ENCODE measurements at places on chromosomes 12 and 14.

DNA sequence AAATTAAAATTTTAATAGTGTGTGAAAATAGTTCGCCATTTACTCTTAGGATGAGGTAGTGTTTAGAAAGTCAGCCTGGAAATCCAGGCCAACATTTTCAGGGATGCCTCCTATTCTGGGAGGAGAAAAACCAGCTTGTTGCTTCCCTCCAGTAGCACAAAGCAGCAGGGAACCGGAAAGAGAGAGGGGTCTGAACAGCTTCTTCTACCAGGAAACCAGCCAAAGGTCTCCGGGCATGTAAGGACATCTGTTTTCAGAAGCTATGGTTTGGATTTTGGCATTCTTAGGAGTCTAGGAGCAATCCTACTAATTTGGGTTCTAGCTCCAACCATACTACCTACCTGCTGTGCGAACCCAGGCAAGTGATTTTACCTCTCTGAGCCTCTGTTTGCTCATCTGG, 85.3 kb downstream of the DPF3 start:
- DNase-seq = no peak

GRCh38 chr12:3075315-3075714, 1.9 kb upstream of the TSPAN9 start:
- DNase-seq = no peak

DNA sequence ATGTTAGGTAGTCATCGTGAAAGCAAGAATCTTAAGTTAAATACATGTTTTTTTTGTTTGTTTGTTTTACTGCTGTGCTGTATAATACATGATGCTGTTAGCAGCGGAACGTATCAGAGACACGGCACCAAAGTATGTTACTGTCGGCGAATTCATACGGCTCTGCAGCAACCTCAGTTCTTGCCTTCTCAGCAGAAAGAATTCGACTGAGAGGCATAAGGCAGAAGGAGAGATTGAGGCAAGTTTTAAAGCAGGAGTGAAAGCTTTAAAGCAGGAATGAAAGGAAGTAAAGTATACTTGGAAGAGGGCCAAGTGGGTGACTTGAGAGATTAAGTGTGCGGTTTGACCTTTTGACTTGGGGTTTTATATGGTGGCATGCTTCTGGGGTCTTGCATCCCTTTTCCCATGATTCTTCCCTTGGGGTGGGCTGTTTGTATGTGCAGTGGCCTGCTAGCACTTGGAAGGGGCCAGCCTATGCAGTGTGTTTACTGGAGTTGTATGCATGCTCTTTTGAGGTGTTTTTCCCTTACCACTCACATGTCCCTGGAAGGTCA, 23.7 kb downstream of the LEMD3 start:
- DNase-seq = peak; percentile 73

DNA sequence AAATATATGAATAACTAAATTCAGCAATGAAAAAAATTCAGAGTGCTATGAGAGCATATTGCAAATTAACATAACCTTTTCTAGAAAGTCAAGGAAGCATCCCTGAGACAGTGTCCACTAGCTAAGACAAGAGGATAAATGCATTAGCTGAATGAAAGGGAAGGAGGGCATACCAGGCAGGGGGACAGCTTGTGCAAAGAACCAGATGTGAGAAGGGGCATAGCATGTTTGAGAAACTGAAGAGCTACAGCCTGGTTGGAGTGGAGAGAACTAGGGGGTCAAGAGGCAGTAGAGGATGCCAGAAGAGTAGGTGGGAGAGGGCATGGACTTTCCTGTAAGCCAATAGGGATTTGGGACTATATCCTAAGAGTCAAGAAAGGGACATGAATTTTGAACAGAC, 2.2 kb upstream of the GUCY2C start:
- DNase-seq = no peak

DNA sequence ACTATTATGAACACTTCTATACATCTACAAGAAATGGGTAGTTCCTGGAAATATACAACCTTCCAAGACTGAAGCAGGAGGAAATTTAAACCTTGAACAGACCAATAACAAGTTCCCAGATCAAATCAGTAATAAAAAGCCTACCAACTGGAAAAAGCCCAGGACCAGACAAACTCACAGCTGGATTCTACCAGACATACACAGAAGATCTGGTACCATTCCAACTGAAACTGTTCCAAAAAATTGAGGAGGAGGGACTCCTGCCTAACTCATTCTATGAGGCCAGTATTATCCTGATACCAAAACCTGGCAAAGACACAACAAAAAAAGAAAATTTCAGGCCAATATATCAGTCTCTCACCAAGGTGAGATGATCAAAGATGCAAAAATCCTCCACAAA, 189.4 kb downstream of the RPS29 start:
- no peak for DNase-seq

- DNase-seq = no peak
Measured at GRCh38 chr12:90801776-90802175, 153.2 kb downstream of the CCER1 start.

DNA sequence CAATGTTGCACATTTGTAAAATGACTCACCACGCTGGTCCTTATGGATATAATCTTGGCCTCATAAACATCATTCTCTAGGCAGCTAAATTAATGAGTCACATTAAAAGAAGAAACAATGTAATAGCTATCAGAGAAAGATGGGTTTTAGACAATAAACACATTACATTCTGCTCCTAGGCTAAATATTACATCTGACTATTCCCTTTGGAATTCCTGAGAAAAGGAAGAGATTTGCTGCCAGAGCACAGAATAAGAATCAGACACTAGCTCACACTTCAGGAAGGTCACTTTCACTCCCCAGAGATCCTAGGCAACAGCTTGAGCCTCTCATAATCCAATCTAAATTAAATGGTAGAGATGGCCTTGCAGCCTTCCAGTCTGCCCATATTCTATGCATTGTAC, 218.2 kb downstream of the PTPRO start:
- DNase-seq = no peak

DNA sequence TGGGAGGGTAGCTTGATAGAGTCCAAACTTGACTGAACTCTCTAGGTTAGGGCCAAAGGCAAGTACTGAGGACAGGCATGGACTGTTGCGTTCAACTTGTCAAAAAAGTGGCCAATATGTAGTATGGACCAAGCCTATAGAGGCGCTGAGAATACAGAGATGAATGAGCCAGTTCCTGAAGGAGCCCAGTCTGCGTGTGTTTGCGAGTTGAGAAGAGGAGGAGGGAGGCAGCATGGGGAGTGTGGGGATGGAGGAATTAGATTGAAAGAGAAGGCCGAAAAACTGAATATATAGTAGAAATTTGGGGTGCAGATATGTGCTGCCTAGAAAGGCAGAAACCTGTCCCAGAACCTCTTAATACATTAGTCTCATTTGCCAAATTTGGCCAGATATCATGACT, 412.4 kb downstream of the PCNX1 start:
- DNase-seq = peak; percentile 61

DNA sequence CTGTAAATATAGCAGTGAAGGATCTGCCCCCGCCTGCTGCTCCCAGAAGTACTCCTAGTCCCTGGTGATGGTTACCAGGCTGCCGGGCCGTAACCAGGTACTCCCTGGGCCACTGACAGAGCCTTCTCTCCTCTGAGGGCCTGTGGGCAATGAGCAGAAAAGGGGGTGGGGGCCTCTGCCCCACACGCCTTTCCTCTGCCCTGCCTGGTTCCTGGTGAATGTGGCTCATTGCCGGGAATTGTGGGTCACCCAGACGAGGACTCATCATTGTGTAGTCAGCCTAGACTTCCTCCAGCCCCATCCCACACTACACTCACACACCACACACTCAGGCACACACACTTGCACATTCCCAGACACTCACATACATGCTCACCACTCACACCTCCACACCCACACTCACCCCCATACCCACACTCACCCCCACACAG, 35.7 kb upstream of the ACTN1 start:
- no peak for DNase-seq
